GM13977 (cell line): ENCODE measurements at places on chromosomes 16 and 17.

DNA sequence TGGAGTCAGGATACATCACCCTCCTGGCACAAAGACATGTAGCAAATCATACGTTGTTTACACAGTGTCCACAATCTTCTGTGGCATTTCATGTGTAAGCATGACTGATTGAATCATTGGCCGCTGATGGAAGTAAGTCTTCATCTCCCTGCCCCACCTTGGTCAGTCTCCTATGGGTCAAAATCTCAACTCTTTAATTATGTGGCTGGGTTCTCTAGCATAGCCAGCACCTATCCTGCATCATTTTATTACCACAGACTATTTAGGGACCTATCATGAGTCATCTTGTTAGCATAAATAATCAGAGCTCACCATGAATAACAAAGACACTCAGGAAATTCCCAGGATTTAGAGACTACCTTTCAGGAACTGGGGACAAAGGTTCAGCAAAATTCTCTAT is 15.9 kb downstream of the TANC2 start:
- DNase-seq = no peak

- DNase-seq = no peak
Observed at GRCh38 chr16:8931859-8932258, 31.8 kb downstream of the USP7 start.

DNA sequence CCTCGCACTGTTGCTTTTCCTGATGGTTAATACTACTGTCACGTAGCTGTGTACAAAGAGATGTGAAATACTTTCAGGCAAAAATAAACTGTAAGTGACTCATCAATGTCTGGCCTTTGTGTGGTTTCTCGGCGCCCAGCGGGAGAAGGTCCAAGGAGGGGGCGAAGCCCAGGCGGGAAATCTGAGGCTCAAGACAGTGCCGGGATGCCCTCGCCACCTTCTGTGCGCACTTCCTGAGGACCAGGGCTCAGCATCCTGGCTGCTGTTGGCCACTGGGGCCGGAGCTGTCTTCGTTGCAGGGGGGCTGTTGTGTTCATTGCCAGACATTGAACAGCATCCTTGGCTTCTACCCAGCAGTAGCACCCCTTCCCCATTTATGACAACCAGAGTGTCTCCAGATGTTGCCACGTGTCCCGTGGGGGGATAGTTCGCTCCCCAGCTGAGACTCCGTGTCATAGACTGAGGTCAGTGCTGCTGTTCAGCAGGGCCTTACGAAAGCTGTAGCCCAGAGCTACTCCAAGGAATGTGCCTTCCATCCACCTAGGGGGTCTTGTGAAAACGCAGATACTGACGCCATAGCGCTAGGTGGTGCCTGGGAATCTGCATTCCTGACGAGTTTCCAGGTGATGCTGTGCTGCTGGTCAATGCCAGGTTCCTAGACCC is 67.3 kb upstream of the PLCG2 start:
- DNase-seq = no peak

DNA sequence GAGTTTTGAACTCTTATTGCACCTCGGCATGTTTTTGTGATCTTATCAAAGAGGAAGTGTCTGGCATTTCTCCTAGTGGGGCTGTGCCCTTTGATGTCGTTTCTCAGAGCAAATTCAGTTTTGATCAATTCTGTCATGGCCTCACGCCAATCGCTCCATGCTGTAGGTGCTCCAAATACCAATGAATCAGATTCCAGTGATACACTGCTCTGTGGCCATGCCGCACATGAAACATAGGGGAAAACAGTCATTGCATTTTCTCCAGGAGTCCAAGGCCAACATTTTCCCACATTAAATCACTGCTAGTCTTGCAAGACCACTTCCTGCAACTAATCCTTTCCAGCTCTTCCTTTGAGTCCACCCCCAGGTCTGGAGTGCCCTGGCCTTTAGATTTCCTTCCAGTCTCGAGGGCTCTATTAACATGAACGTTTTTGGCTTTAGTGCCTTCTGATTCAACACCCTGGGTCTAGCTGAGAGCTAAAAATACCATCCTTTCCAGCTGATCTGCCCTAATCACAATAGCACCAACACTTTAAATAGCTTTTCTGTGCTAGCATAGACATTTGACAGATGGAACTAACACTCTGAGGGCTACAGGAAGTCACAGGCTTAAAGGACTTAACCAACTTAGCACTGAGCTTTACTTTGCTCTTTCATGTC is 18.2 kb upstream of the RASL10B start:
- DNase-seq = no peak

GRCh38 chr16:57113042-57113453 is 20.7 kb downstream of the CPNE2 start:
- no peak for DNase-seq

DNA sequence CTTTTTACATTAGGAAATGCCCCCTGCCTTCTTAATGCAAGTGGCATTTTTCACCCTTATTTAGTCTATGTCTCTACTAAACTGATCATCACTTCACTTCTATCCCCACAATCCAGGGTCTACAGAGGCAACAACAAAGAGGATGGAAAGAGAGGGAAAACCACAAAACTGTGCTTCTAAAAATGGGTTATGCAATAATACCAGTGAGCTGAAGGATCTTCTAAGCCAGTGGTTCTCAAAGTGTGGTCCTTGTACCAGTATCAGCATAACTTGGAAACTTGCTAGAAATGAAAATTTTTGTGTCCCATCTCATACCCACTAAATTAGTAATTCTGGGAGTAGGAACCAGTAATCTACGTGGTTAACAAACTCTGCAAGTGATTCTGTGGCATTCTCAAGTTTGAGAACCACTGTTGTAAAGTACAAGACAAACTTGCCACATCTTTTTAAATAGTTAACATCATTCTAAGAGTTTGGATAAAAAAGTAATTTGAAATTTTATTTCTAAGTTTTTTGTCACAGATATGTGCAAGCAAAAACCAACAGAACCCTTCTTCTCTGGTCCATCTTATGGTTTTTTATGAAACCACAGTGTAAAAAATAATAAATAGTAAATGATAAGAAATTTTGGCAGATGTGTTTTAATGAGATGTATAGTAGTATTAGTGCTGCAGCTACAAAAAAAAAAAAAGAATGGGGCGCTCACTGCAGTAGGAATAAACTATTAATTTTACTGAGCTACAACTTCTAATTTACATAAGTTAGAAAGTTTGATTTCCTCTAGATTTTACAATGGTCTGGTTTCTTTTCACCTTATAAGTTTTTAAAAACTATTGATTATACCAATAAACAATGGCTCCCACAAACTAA is 16.2 kb downstream of the CDC27 start:
- no peak for DNase-seq

DNA sequence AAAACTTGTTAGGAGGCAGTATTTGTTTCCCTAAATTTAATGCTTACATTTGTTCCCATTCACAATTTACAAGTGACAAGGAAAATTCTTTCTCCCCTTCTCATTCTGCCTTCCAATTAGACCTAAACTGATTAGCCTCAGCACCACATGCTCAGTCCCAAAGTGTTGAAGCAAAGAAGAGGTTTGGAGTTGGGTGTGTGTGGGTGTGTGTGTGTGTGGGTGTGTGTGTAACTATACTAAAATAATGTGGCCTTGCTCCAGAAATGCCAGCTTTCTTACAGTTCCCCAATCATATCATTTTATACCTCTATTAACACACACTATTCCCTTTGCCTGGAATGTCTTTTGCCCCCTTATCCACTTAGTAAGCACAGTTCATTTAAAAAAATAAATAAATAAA is 6.9 kb upstream of the UTP6 start:
- DNase-seq = no peak

- DNase-seq = no peak
Observed at GRCh38 chr17:1123921-1124715, 55.7 kb downstream of the ABR start.

- no peak for DNase-seq
Observed at GRCh38 chr16:86018941-86019340, 120.0 kb downstream of the IRF8 start.
